Renal pelvis (tissue), 12 donors: ENCODE measurements at places on chromosomes 11 and 22. TPM values are rescaled to one million over a fixed set of nuclear protein-coding genes. Genes with fewer than 3 reads are reported as not detected.
A peak's percentile ranks its signal among the peaks of the same experiment; 100 is the strongest.

DNA sequence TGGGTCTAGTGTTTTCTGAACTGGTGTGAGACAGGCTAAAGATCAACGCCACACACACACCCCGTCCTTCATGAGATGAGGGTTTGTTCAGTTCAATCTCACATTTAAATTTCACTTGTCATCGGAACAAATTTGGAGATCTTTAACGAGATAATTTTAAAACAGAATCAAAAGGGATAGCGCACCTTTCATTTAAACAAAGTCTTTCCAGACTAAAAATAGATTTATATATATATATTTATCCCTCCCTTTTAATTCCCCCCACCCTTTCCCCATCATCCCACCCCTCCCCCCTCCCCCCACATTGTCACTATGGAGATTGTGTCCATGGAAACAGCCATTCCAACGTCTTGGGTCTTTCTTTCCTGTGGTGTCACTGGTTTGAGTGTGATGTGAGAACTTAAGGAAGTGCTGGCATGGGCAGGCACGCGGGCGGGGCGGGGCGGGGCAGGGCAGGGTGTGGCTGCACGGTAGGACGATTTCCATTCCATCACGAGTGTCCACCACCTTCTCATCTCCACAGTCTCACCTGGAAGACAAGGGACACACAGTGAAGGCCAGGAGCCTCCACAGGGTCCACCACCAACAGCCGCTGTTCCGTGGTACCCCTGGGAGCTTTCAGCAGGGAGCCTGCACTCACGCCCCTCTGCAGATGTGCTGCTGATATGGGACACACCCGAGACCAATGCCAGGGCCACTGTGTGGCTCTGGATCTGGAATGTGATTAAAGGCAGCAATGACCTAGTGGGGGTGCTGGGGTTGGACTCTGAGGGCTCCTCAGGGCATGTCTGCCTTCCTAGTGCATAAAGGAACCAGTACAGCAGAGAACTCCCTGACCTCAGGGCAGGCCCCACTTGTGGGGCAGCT is 30.5 kb upstream of the CYP2D6 start:
- no peak for DNase-seq

GRCh38 chr11:57224128-57224527 is 12.9 kb downstream of the APLNR start:
- no peak for DNase-seq

DNA sequence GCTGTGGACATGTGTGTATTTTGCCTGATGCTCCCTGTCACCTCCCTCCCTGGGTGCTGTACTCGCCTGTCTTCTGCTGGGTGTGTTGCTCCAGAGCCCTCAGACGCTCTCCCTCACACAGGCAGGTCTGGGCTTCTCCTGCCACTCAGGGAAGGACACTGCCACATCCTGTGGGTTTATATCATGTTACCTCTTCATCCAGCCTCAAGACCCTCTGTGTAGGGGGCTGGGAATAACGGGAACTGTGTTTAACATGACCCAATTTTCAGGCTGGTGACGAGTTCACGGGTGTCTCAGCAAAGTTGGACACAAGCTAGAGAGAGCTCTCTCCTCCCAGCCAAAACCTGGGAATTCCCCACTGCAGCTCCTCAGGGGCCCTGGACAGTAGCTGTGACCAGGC is 24.6 kb downstream of the MYBPC3 start:
- DNase-seq: no peak

DNA sequence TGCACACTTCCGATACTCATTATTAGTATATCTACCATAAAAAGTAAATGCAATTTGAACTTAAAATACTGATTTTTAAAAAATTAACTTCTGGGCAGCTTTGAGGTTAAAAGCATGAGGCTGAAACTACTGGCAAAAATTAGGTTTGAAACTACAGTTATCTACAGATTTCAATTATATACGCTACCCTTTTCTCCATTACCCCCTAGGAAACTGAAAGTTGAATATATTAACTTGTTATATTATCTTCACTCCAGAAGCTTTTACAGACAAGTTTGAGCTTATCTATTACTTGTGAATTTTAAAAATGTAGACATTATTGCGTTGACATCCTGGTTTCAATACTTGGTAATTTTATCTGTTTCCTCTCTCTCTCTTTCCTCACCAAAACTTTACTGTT is 96.7 kb upstream of the DDI1 start:
- DNase-seq: no peak

GRCh38 chr11:15826826-15827225 is 529.5 kb downstream of the SOX6 start:
- no peak for DNase-seq

- DNase-seq: peak; percentile 47
These were observed 109.2 kb downstream of the TSPAN18 start for GRCh38 chr11:44835938-44836337.

- no peak for DNase-seq
These were observed 17.4 kb upstream of the NAP1L4 start for GRCh38 chr11:3009481-3009880.

- DNase-seq: no peak
These were observed 14.3 kb downstream of the MOV10L1 start for GRCh38 chr22:50104141-50104544.

DNA sequence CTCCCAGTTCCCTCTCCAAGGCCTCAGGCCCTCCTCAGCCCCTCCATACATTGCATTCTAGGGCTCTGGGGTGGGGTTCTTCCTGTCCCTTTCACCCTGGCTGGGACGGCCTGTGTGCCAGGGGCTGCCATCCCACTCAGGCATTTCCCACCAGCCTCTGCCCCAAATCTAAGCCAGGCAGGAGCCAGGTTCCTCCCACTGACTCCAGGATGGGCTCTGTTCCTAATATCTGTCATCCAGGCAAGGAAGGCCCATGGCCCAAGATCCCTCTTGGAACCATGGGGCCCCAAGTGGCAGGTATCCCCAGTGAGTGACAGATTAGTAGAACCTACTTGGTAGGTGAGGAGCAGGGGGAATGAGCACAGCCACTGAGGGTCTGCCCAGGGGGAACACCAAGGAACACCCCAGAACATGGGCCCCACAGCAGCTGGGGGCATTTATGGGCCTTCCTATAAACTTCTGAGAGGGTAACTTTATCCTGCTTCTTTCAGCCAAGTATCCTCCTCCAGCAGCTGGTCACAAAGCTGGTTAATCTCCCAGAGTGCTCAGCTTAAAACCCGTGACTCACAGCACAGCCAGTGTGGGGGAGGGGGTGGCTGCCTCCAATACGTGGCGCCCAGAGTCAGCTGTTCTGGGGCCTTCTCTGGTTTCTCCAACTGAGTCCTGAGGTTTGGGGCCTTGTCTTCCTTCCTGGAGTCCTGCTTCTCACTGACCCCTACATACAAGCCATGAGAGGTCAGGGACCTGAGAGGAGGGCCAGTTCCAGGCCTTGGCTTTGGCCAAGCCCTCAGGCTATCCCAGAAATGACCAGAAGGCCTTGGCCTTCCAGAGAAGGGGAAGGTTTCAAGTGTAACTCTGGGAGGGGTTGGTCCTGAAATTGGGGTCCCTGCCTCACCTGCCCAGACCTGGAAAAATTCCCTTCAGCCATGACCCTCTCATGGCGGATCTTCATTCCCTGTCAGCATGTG is 19.9 kb upstream of the MYOD1 start:
- DNase-seq: no peak

- peak; percentile 57 for DNase-seq
These were observed 188.0 kb upstream of the NCAM1 start for GRCh38 chr11:112773264-112773663.

DNA sequence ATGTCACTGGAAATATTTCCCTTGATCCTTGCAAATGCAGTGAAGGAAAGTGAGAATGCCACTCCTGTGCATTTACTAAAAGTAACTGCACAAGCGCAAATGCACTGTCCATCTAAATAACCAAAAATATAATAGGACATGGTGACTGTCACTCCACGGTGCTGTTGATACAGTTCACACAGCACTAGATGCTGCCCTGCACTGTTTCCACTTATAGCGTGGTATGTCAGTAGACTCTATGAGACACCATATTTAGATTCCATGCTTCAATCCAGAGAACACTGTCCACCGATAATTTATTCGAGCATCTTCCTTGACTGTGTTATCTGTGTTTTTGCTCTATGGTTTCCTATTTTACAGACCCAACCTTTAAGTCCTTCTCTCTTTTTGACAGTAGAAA is 125.8 kb downstream of the MAML2 start:
- DNase-seq: no peak

GRCh38 chr11:128747728-128748148 is 53.9 kb downstream of the FLI1 start:
- no peak for DNase-seq

- peak; percentile 66 for DNase-seq
These were observed 67.5 kb downstream of the PLEKHA7 start for GRCh38 chr11:16946477-16947282.

DNA sequence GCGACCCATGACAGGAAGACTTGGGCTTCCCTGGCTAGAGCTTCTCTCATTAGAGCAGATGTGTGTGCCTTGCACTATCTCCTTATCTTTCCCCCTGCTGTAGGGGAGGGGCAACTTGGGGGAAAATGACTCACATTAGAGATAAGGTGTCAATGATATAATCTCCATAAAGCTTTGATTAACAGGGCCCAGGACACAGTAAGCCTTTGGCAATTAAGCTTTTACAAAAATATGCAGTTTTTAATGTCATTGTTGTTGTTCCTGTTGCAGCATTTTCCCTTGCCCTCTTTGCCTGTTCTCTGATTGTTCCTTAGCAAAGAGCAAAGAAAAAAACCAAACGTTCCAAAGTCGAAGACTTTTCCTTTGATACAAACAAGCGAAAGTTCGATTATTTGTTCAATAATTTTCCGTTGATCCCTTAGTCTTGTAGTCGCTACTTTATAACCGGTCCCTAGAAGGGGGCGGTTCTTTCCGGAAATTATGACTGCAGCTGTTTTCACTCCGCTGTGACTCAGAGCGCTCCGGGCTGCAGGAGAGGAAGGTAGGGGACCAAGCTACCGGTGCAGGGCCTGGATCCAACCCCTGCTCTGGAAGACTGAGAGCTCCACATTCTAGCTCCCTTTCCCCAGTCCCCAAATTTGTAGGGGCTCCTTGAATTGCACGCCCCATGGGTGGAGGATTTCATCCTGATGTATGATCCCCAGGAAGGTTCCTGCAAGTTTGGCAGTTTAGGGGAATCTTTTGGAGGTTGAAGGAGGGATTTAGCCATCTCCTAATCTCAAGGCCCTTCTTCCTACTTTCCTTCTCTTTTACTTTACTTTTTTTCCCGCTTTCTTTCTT is at the start of gene VWA5A:
TSS of gene VWA5A (plus strand) at position 509 of the 840 bp plus-strand sequence. CDS start 2,062 bp downstream, outside the sequence.
- DNase-seq: peak; percentile 87

GRCh38 chr11:132058211-132058772 is 687.9 kb downstream of the NTM start:
- no peak for DNase-seq

- no peak for DNase-seq
These were observed 1.4 kb downstream of the NECTIN1 start for GRCh38 chr11:119727523-119728151.

DNA sequence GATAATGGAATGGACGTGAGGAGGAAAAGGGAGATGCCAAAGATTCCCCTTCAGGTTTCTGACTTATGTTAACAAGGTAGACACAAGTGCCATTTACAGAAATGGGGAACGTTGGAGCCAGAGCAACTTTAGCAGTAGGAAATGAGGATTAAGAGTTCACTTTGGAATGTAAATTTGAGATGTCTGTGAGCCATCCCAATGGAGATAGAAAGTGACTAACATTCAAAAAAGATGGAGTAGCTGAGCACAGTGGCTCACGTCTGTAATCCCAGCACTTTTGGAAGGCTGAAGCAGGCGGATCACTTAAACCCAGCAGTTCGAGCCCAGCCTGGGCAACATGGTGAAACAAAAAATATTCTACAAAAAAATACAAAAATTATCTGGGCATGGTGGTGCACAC is 19.9 kb downstream of the MRTFA start:
- no peak for DNase-seq

GRCh38 chr22:50581950-50582492 is 628 bp downstream of the CHKB start:
- DNase-seq: no peak

- DNase-seq: no peak
These were observed 63.1 kb downstream of the DHCR7 start for GRCh38 chr11:71385091-71385490.

GRCh38 chr11:117070016-117070415 is 28.2 kb downstream of the SIK3 start:
- DNase-seq: no peak

GRCh38 chr11:70542406-70542805 is 144.1 kb downstream of the CTTN start:
- no peak for DNase-seq

DNA sequence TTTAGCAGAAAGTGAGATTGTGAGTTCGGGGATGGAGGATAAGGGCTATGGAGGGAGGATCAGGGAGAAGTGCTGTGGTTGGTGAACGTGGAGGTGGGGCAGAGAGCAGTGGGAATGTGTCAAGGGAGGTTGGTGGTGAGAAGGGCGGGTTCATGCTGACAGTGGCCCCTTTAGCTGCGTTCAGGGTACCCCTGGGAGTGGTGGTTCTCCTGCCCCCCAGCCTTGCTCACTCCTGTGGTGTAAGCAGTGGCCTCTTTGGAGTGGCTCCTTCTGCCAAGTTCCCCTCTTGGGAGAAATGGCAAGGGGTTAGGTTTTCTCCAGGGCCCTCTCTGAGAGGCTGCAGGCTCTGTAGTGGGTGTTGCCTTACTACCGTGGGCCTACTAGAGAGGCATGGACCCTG is 16.1 kb upstream of the NECTIN1 start:
- DNase-seq: no peak

GRCh38 chr22:29528144-29528543 is 25.4 kb downstream of the THOC5 start:
- DNase-seq: no peak

- no peak for DNase-seq
These were observed 2.4 kb downstream of the LTBP3 start for GRCh38 chr11:65555693-65556231.

DNA sequence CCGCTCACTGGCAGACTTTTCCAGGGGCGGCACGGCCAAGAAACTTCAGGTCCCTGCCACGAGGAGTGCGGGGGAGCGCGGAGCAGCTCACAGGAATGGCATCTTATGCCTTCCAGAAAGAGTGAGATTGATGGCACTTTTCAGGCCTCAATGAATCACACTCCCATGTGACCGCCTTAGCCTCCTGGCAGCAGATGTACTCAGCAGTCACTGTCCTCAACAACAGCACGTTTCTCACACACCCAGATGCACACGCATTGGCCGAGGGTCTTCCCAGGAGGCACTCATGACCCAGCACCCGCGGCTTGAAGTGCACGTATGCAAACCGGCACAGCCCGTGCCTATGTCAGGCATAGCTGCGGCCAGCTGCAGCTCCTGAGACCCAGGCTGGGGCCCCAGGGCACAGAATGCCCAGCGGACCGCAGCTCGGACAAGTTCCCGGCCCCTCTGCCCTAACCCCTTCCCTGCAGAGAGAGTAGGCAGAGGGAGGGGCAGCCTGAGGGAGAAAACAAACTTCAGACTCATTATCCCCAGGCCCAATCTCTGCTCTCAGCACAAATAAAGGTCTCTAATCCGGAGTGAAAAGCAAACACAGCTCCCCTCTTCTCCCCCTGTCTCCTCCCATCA is 48.3 kb downstream of the RPUSD4 start:
- peak; percentile 90 for DNase-seq

- DNase-seq: no peak
These were observed 21.6 kb downstream of the PDGFB start for GRCh38 chr22:39223091-39223710.

Gene ISX
- 0.37 TPM for polyA plus RNA-seq

Gene UBE4A
- polyA plus RNA-seq: 48.0 TPM

Gene MYBPC3
- 0.10 TPM for polyA plus RNA-seq

Gene GNAZ
- polyA plus RNA-seq: 7.8 TPM

Gene KMT2A
- polyA plus RNA-seq: 52.9 TPM

Gene UCP3
- 1.6 TPM for polyA plus RNA-seq

Gene CCDC89
- polyA plus RNA-seq: 2.9 TPM

Gene SPDYC
- not detected for polyA plus RNA-seq

Gene PRDM10
- 11.0 TPM for polyA plus RNA-seq

Gene KRTAP5-11
- not detected for polyA plus RNA-seq

Gene PGA5
- 0.92 TPM for polyA plus RNA-seq

Gene C11orf52
- 10.9 TPM for polyA plus RNA-seq

Gene CELSR1
- 29.4 TPM for polyA plus RNA-seq
